ENCODE measurements at places on chromosomes 5 and 9.
A peak's percentile ranks its signal among the peaks of the same experiment; 100 is the strongest.

GRCh38 chr5:79122973-79123372, 11.4 kb downstream of the BHMT start:
- peak; percentile 62 for DNase-seq

DNA sequence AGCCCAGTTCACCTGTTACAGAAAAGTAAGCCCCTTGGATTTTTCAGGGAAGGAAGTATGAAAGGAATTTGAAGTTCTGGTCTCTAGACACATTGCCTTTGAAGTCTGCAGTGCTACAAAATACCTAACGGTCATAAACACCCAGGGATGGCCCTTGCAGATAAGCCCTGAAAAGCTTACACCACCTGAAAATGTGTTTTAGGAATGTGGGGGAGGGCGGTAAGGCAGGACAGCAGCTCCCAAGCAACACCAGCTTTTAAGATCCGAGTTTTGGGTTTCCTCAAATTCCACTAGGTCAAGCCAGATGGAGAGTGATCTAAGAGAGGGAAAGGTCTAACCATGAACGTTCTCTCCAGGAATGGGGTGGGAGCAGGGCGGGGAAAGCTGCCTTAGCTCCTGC, 114.1 kb upstream of the PANK3 start:
- no peak for DNase-seq

- no peak for DNase-seq
Measured at GRCh38 chr9:37944671-37945481, 40.9 kb upstream of the SLC25A51 start.

GRCh38 chr9:96317335-96317980, 15.5 kb upstream of the HSD17B3 start:
- DNase-seq: peak; percentile 70

DNA sequence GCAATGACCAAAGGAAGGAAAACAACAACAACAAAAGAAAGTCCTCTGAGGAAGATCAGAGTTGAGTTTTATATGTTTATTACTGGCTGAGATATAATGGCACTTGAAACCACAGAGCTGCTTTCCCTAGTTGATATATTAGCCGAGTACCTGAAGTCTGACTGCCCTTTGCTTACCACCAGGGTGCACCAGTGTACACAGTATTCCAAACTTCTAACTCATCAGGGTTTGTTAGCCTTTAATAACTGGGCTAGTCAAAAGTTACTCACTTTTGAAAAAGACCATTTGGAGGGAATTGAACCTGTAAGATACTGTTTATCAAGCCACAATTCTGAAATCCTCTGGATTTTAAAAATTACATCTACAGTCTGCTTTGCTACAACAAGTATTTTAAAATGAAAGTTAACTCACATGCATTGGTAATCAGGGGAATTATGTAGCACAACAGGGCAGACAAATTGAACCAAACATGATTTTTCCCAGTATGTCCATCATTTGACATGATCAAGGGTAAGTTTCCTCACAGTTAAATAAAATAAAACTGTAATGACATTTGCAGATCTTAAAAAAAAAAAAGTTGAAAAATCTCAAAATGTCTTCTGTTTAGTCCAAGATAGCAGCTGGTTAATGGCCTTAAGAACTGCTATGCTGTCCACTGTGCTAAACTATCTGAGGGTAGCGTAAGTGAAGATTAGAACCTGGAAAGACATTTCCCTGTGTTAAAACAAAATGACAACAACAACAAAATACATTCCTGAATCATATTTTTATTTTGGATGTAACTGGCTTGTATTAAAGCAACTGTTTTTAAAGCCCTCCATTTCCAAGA, 57.3 kb upstream of the C6 start:
- peak; percentile 14 for DNase-seq

- DNase-seq: no peak
Measured at GRCh38 chr5:1282131-1282992, 12.5 kb downstream of the TERT start.

GRCh38 chr5:92908952-92909601, 671.9 kb downstream of the NR2F1-AS1 start:
- DNase-seq: no peak

GRCh38 chr5:44659334-44659733, 149.4 kb upstream of the MRPS30 start:
- DNase-seq: no peak

DNA sequence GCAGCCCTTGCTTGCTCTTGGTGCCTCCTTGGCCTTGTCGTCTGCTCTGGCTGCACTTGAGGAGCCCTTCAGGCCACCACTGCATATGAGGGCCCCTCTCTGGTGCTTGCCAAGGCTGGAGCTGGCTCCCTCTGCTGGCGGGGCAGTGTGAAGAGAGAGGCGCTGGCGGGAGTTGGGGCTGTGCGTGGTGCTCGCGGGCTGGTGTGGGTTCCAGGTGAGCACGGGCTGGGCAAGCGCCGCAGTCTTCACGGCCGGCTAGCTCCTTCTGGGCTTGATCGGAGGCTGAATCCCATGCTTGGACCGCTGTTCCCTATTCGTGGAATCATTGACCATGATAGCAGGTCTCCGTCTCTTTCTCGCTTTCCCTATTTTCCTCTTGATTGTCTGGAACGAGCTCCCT, 56.5 kb downstream of the XRCC4 start:
- DNase-seq: no peak

- DNase-seq: no peak
Measured at GRCh38 chr5:9838916-9839315, 208.8 kb upstream of the TAS2R1 start.

GRCh38 chr9:69474821-69475220, 149.8 kb downstream of the ENTREP1 start:
- no peak for DNase-seq

GRCh38 chr5:81785322-81785721, 34.4 kb upstream of the SSBP2 start:
- no peak for DNase-seq

- no peak for DNase-seq
Measured at GRCh38 chr5:1131726-1132125, 19.9 kb upstream of the SLC12A7 start.

- DNase-seq: no peak
Measured at GRCh38 chr5:134995850-134996402, 28.2 kb downstream of the CATSPER3 start.

- no peak for DNase-seq
Measured at GRCh38 chr5:17470064-17470463, 28.0 kb upstream of the TAF11L2 start.

GRCh38 chr5:137034764-137035479, 464.2 kb downstream of the SPOCK1 start:
- DNase-seq: no peak

DNA sequence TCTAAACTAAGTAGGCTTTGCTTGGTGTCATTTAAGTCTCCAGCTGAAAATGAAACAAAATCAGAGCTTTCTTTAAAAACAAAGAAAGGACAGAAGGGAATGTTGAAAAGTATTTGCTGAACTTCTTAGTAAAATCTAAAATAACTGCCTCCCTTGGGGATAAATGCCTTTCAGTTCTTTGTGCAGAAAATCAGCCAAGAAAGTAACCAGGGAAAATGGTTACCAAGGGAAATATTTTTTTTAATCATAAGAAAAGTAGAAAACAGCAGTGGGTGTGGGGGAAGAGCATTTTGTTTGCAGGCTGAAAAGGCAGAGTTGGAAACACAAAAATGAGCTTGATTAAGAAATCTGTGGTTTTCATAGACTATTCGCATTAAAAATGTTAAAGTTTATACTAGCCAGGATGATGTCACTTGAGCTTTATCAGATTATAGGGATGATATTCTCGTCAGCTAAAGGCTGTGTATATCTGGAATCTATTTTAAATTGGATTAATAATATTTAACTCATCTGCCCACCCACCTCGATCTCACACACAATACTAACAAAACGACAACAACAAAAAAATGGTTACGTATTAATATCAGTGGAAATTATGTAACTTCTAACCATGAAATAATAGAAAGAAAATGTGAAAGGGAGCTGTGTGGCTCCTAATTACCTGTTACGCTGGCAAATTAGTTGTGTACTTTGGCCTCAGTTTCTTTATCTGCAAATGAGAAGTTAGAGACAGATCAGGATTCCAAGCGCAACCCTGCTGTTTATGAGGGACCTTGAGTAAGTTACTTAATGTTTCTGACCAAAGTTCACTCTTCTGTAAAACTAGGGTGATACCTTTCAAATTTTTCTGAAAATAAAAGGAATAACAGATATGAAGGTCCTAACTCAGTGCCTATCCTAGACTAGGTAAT, at the start of gene ECM2:
ECM2 (minus strand) TSS at position 51 of the 911 bp plus-strand sequence. CDS start 13,124 bp downstream, outside the sequence.
- DNase-seq: no peak

DNA sequence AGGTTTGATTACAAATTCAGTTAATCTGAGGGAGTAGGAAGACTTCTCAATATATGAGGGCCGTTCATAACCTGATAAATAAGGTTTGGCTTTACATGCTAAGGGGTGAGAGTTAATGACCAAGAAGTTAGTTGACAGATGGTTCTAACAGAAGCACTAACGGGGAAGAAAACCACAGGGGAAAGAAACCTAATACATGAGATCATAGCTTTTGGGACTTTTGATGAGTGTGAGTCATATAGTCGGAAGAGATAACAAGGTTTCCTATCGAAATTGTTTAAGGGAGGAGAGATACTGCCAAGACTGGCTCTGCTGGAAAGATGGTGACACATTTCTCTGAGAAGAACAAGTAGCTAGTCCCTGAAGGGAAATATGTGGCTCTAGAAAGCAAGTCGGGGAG, 140.1 kb downstream of the COX7C start:
- no peak for DNase-seq
